Dermis microvascular lymphatic vessel endothelial cell (primary cell): ENCODE measurements at places on chromosomes 4 and X. TPM values are rescaled to one million over a fixed set of nuclear protein-coding genes. Genes with fewer than 3 reads are reported as not detected.
A peak's percentile ranks its signal among the peaks of the same experiment; 100 is the strongest.

Gene PTPN13
- total RNA-seq = under 0.01 TPM in 2 replicates

Gene MAGEA10
- not detected in 2 replicates for total RNA-seq

Gene ADD1
- 147 and 180 TPM in 2 replicates for total RNA-seq

DNA sequence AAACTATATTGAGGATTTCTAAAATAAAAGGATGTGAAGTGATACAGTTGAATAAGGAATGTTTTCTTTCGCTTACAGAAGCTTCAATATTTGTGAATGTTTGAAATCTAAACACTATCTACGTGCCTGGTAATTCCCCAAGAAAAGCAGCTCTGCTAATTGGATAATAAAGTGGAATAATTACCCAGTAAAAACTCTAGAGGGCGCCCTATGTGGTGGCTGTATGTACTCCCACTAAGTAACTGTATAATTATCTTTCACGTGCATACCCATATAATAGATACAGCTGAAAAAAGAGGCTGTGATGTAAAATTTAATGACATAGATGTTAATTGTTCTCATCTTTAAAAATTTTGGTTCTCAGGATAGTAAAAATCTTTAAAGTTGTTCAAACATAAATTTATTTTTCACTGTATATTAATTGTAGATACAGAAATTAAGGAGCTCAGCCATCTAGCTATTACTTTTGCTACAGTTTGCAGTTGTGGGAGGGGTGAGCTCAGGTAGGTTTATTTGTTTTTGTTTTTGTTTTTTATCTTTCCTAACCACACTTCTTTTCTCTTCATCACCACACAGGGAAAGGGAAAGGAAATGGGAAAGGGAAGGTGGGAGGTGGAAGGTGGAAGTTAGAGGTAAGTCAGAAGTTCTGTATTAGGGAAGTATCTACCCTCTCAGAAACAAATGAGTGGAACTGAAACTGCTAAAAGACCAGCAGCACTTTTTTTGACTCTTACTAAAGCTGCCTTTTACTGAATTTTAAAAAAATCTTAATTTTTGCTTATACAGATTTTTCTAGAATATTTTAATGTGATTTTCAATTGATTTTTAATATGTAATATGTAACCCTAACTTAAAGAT is 151.7 kb upstream of the RPS6KA6 start:
- DNase-seq = peak; percentile 29

DNA sequence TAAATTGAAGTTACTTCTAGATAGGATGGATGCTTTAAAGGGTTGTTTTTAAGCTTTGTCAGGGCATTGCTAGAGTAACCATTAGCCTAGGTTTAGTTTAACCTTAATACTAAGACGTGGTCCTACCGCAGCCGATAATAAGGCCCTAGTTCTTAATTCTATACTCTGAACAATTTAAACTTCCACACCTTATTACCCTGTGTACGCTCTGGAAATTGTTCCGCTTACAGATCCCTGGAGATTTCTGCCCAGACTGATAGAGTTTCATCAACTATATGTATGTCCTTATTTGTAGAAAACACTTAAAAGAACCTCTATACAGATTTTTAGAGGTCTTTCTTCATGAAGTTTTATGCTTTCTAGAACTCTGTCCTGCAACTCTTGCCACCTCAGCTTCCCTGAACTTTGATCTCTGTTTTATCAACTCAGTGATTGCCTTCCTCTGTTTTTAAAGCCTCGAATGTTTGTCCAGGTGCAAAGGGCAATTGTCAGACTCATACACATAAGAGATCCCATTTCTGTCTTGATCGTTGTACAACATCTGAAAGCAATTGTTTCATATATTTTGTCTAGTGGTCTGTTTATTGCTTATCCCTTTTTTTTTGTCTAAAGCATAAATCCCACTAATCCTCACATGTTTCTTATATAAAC is 71.1 kb upstream of the VCX start:
- no peak for DNase-seq

- no peak for DNase-seq
Measured at GRCh38 chr4:91317434-91317833, 986.3 kb upstream of the GRID2 start.

DNA sequence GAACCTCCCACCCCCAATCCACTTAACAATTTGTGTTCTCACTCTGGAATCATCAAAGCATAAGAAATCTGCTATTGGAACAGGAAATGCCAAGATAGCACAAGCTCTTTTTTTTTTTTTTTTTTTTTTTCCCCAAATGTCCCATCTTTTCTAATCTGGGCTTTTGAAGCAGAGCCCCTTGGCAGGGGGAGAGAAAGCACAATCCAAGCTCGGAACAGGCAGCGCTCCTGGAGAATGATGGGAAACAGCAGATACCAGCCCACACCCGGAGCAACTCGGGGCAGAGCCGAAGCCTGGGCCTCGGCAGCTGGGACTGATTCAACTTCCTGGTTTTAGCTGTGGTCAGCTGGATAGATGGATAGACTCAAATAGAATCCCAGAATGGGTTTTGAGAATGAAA is 235.1 kb downstream of the QDPR start:
- peak; percentile 25 for DNase-seq

DNA sequence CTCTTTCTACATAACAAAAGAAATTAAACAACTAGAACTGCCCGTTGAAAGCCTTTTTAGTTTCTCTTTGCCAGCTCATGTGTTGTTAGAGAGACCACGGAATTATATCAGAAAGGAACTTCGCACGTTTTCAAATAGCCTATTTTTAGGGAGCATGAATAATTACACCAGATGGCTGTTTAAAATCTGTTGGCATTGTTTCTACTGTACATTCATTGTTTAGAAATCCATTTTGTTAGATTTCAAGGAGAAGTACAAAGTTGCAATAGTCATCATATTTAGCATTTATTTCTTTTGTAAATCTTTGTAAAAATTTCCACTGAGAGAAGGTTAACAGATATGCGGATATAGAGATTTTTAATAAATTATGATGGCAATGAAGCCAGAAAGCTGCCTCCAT is 403.0 kb upstream of the HS3ST1 start:
- peak; percentile 25 for DNase-seq

DNA sequence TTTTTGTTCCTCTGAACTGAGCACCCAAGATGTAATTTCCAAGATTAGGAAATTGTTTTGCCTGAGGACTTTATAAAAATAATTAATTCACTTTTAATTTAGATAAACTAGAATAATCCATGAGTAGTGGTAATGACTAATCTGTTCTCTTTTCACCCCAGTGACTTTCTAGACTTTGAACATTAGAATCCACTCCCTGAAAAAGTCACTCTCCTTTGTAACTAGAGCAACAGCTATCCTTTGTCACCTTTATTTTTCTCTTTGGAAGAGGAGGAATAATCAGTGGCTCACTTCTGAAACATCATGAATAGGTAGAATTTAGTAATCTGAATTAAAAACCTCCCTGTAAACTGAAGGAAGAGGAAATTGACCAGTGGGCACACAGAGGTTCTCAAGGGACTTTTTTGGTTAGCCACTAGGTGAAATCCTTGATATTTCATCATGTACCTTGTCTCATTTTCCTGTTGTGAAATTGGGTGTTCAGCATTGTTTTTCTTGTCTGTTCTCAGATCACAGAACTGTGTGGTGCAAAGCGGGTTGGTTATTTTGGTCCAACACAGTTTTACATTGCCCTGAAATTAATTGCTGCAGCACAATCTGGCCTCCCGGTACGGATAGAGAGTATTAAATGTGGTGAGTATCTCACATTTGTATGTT is 59.4 kb downstream of the REPS2 start:
- no peak for DNase-seq

GRCh38 chrX:123013141-123013540 is 170.9 kb upstream of the GRIA3 start:
- no peak for DNase-seq

DNA sequence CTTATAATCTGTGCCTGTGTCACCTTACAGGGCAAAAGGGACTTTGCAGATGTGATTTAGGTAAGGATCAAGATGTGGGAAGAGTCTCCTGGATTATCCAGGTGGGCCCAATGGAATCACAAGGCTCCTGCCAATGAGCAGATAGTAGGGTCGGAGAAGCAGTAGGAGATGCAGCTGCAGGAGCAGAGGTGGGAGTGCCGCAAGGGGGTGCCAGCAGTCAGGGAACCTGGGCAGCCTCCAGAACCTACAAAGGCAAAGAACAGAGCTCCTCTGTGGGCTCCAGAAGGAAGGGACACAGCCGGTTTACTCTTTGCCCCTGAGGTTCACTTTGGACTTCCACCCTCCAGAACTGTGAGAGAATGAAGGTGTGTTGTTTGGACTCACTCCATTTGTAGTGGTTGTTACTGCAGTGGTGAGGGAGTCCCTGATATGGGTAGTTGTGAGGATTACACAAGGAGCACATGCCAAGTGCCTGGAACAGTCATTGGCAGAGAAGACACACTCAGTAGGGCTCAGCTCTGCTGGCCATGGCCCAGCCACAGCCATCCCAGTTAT is 318.5 kb downstream of the EVC2 start:
- DNase-seq = no peak

GRCh38 chr4:20126906-20127305 is 124.8 kb upstream of the SLIT2 start:
- no peak for DNase-seq

DNA sequence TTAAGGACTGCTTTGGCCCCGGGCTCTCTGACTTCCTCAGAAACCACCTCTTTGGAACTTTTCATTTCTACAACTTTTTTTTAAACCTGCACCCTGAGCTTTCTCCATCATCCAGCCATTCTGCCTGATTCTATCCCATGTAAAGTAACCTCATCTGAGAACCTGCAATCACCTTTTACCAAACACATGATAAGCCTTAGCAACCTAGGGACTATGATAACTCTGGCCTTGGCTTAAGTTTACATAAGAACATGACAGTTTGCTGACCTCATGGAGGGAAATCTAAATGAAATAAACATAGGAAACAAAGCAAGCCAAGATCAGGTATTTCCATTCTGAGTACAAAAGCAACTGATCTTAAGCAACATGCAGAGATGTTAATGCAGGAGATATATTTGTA is 15.7 kb upstream of the TMEM150C start:
- DNase-seq = no peak
